Fibroblast of the conjunctiva (primary cell): ENCODE measurements at places on chromosomes 2 and 18.

- no peak for DNase-seq
Measured at GRCh38 chr2:163690896-163691295, 44.9 kb downstream of the FIGN start.

DNA sequence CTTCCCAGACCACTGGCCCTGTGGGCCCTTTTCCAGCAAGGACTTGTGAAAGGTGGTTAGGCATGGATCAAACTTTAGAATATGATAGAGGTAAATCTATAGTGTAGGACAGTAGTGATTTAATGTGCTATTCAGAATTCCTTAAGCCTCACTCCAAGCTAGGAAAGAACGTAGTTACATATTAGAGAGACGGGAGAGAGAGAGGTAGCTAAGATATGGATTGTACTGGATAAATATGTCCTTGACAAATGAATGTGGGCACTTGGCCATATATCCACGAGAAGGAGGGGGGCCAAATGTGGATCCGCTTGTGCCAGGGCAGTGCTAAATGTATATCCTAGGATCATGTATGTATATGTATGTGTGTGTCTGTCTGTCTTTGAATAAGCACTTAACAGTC lies 6.5 kb downstream of the KCNJ3 start:
- no peak for DNase-seq

- no peak for DNase-seq
Measured at GRCh38 chr2:128358941-128359731, 40.5 kb upstream of the HS6ST1 start.

DNA sequence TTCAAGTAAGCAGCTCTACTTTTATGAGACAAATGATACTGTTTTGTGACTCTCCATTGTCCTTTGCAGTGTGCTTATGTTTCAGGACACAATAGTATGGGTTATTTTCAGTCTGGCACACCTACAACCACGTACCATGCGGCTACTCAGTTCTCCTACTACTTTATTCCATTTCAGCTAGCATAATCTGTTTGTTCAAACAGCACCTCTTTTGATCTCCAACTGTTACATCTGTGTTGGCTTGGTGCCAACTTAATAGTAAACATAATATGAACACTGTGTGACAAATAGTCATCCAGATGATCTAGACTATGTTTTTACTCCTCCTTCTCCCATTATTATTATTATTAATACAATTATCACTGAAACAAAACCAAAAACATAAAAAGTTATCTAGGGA lies 40.5 kb downstream of the MYO3B start:
- DNase-seq, result no peak

DNA sequence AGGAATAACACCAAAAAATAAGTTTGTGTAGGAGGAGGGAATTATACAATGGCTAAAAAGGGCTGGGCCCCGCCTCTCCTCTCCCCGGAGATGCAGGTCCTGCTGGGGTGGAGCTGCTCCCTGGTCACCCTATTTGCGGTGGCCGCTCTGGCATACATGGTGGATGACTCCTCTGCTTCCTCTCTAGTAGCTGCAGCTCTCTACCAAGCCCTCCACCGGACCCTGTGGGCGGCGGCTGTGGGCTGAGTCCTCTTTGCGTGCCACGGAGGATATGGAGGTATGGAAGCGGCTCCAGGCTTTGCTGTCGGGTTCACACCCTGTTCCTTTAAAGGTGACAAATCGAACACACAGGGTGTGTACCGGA lies 77.1 kb upstream of the SEC11C start:
- DNase-seq, result no peak

DNA sequence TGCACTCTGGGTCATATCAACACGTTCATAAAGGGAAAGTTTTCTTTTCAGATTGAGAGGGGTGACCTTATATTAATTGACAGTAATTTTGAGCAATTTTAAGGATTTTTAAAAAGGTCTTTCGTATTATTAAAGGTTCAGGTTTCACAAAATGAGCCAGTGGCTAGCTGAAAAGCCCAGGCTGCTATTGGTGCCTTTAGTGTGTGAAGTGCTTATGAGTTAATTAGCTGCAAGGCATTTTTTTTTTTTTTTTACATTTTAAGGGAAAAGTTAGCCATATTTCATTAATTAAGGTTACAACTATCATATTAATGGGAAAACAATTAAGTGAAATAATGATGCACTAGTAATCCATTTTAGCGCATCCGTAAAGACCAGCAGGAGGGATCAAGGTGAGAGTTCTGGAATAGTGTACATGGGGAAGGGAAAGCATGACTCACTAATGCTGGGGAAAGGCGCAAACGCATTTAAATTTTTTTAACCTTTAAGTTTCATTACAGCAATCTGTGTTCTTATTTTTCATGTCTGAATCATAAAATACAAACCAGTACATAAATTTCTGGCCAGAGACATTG lies 200.0 kb downstream of the ZNF407 start:
- DNase-seq, result no peak

DNA sequence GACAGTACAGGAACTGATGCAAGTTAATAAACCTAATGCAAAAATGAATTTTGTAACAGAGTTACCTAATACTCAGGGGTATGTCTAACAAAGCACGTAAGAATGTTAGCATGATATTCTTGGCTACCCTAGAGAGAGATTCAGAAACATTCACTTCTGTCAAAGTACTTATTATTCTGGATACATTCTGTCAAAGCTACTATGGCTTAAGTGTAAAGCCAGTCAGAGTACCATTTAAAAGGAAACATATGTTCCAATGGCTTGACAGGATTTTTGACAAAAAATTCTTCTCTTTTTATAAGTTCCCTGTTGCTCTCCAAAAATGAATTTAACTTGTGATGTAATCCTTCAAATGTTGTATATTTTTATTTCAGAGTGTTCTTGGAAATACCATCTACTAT lies 85.5 kb downstream of the PIGN start:
- DNase-seq, result peak; percentile 49

GRCh38 chr2:241980193-241980592 lies 110.7 kb downstream of the RTP5 start:
- DNase-seq, result no peak

DNA sequence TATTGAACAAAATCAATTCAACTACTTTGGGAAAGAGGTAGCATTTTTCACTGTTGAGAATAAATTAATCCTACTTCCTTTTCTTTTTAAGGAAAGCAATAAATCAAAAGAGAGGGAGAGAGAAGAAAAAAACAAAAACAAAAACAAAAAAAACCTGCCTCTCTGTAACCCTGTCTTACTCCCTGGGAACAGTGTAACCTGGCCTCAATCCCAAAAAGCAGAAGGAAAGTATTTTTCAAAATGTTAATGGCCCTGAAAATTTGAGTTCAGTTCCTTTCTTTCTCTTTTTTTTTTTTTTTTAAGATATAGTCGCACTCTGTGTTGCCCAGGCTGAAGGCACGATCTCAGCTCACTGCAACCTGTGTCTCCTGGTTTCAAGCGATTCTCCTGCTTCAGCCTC lies 35.9 kb downstream of the RHOB start:
- no peak for DNase-seq

GRCh38 chr2:162210385-162210784 lies 32.9 kb downstream of the FAP start:
- DNase-seq, result no peak

GRCh38 chr18:31233621-31234275 lies 71.1 kb upstream of the DSC1 start:
- DNase-seq, result no peak

DNA sequence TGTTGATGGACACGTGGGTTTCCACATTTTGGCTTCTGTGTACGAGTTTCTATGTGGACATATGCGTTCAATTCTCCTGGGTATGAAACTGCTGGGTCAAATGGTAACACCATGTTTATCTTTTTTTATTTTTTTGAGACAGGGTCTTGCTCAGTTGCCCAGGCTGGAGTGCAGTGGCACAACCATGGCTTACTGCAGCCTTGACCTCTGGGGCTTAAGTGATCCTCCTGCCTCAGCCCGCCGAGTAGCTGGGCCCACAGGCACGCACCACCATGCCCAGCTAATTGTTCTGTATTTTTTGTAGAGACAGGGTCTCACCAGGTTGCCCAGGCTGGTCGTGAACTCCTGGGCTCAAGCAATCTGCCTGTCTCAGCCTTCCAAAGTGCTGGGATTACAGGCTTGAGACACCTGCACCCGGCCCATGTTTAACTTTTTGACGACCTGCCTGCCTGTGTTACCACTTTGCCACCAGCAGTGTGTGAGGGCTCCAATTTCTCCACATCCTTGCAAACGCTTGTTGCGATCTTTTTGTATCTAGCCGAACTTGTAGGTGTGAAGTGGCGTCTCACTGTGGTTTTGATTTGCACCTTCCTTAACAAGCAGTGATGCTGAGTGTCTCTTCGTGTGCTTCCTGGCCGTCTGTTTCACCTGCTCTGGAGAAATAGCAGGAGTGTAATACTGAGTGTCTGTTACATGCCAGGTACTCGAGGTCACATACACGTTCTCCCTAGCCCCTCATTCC lies 6.9 kb downstream of the HSBP1L1 start:
- no peak for DNase-seq

DNA sequence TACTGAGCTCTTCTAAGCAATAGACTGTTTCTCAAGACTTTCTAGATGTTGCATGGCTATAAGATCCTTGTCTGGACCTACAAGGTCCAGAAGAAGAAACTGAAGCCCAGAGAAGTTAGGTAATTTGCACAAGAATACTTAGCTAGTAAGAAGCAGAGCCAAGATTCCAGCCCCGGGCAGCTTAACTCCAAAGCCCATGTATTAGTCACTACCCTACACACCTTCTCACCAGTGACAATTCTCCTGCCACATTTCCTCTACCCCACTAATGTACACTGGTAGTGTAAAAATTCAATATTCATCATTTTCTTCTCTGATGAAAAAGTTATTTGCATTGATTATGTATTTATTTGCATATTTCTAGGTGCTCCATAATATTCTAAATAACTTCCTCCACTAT lies 95.5 kb upstream of the CREB1 start:
- no peak for DNase-seq

- DNase-seq, result no peak
Measured at GRCh38 chr18:33581856-33582255, 3.8 kb downstream of the ASXL3 start.

DNA sequence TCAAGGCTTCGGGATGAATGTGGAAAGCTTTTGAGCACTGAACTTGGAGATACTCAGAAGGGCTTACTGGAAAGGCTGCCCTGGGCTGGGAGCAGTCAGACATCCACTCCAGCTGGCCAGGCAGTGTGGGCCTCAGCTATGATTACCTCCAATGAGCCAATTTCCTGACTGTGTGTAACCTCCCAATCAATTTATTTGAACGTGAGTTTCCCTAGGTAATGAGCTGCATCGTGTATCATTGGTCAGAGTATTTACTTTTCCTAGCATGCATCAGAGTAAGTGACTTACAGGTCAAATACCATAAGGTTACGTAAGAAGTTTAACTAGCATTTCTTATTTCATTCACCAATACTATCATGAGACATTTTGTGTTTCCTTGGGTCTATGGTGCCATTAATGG lies 11.0 kb upstream of the CTAGE1 start:
- no peak for DNase-seq

- no peak for DNase-seq
Measured at GRCh38 chr2:173773076-173773475, 192.1 kb downstream of the SP3 start.

- DNase-seq, result no peak
Measured at GRCh38 chr2:188330316-188331053, 38.8 kb downstream of the GULP1 start.

GRCh38 chr2:172870396-172870795 lies 134.8 kb downstream of the RAPGEF4 start:
- no peak for DNase-seq

DNA sequence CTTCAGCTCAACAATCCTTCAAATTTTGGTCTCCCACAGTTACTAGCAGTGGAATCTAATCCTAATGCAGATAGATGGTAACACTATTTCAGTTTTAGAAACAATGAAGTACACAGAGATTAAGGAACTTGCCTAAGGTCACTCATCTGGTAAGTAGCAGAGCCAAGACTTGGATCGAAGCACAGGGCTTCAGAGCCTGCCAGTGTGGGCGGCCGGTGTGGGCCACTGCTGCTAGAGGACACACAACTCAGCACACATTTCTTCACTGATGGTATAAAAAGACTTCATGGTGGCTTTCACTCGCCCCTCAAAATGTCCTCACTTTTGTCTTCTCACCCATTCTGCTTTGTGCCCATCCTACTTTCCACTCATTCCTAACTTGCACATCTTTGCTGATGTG lies 11.1 kb downstream of the C2orf74 start:
- no peak for DNase-seq

- no peak for DNase-seq
Measured at GRCh38 chr18:12765126-12765525, 62.3 kb downstream of the PSMG2 start.

DNA sequence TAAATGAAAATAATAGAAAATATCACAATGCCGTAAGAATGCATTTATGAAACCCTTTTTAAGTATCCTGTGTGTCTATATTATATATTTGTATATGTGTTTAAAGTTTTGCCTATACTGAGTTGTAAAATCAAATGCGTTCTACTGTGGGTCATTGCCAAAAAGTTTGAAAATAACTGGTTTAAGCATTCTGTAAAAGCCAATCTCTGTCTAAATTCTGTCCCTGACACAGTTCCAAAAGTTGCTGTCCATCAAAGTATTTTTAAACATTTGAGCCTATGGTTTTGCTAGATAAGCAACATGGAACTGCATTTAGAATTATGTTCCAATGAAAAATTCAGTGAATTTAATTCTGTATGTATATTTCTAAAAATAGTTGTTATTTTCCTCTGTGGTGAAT lies 1360.4 kb upstream of the CRIM1 start:
- DNase-seq, result no peak

DNA sequence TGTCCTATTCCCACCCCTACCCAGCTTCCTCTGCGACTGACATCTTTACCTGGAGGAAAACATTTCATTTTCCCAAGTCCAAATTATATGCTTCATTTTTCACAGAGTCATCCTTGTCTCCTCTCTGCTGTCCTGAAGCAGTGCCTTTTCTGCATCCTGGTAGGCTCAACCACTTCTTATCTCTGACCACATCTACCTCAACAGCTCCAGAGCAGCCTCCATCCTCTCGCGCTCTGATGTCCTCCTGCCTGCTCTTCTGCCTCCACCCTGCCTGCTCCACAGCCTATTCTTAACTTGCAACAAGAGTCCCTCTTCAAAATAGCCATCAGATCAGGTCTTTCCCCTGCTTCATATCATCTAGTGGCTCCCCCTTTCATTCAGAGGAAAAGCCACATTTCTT lies 457.1 kb downstream of the PARD3B start:
- no peak for DNase-seq
